ENCODE measurements at places on chromosomes 7 and 10.
A peak's percentile ranks its signal among the peaks of the same experiment; 100 is the strongest.

- no peaks in the 10 kb centered on the region for H3K27me3 ChIP-seq
- H3K4me1 ChIP-seq = no peaks in the 10 kb centered on the region
- H3K27ac ChIP-seq = no peak overlapping the region
- H3K36me3 ChIP-seq = no peaks in the 10 kb centered on the region
Measured at GRCh38 chr7:73387221-73387828, 46.3 kb upstream of the FZD9 start.

DNA sequence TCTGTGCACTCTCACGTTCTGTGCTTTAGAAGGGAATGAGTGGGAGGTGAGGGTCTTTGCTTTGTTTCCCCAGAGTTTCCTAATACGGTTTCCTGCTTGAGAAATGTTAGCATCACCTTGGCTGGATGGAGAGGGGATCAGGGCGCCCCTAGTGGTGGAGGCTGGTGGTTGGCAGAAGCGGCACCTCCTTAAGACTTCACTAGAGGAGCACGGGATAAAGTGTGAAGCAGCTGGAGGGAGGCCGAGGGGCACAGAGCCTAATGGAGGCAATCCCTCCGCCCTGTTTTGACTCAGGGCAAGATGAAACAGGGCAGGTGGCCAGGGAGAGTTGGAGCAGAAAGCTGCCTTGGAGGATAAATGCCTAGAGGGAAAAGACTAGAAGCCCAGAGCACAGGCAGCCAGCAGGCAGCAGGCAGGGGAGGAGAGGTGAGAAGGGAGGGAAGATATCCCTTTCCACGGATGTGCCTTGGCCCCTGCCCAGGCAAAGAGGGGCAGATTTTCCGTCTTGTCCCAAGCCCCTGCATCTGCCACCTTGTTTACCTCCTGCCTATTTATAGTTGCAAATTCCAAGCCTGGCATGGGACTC lies 56.0 kb upstream of the BTRC start:
- no peaks in the 10 kb centered on the region for H3K36me3 ChIP-seq
- H3K27ac ChIP-seq = no peak overlapping the region
- peak; percentile 63 for DNase-seq
- H3K4me3 ChIP-seq = no peak overlapping the region
- H3K4me1 ChIP-seq = no peaks in the 10 kb centered on the region

DNA sequence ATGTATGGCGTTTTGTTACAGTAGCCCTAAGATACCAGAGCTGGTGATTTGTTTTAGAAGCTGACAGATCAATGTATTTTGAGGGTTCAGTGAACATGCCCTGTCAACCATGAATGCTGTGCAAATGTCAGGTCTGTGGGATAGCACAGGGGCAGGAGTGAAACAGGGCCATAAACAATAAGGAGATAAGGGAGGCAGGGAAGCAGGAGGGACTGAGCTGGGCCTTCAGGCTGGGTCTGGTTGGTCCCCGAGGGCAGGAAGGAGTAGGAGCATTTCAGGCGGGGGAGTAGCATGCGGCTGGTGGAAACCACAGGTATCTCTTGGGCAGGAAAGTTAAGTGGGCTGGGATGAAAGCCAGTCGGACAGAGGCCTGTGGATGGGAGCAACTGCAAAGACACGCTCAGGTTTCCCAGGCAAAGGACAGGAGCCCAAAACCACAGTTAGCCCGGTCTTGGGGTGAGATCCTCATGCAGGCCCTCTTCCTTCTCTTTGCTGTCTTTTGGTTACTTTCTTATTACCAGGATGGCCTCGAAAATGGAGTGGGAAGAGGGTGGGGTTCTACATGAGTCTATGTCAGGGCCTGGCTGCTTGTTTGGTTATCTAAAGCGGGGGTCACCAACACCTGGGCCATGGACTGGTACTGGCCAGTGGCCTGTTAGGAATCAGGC lies 69.5 kb upstream of the SEPHS1 start:
- H3K36me3 ChIP-seq = no peaks in the 10 kb centered on the region
- H3K27me3 ChIP-seq = no peaks in the 10 kb centered on the region
- no peak for DNase-seq
- no peak overlapping the region for H3K4me3 ChIP-seq

DNA sequence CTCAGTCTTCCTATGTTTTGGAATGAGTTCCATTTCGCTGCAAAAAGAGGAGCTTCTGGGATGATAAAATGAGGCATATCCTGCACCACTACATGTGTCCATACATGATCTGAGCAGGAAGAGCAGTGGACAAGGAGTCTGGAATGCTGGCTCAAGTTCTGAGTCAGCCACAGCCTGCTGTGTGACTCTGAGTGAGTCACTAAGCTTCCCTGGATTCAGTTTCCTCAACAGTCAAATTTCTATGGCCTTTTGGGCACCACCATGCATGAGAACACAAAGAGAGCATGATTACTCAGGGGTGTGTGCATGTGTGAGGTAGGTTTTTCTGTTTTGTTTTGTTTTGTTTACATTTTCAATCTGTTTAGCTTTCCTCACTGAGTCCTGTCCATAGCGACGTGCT lies 254.6 kb downstream of the ANKRD30A start:
- DNase-seq = no peak
- no peaks in the 10 kb centered on the region for H3K4me1 ChIP-seq
- no peaks in the 10 kb centered on the region for H3K27me3 ChIP-seq
- no peak overlapping the region for H3K27ac ChIP-seq
- H3K4me3 ChIP-seq = no peak overlapping the region

DNA sequence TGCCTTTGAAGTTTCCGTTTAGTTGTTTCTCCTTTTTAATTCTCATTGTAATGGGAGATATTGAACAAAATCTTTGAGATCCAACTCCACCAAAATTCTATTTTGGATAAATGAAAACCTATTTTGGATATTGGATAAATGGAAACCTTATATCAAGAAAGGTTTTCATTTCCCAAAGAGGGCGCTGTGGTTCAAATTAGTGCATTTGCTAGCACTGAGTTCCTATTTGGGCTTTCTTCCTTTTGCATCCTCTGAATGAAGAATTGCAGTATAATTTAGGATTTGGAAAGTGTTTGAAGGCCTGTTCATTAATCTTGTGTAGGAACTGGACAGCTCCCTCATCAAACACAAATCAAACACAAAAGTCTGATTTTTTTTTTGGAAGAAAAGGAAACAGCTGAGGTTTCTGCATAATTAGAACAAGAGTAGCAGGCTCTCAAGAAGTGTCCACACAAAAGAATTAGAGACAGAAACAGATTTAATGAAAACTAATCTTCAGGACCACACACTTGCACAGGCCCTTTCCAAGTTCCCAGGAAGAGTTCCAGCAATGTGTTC lies 80.8 kb upstream of the KLF14 start:
- no peak overlapping the region for H3K4me3 ChIP-seq
- DNase-seq = peak; percentile 50
- no peaks in the 10 kb centered on the region for H3K36me3 ChIP-seq

DNA sequence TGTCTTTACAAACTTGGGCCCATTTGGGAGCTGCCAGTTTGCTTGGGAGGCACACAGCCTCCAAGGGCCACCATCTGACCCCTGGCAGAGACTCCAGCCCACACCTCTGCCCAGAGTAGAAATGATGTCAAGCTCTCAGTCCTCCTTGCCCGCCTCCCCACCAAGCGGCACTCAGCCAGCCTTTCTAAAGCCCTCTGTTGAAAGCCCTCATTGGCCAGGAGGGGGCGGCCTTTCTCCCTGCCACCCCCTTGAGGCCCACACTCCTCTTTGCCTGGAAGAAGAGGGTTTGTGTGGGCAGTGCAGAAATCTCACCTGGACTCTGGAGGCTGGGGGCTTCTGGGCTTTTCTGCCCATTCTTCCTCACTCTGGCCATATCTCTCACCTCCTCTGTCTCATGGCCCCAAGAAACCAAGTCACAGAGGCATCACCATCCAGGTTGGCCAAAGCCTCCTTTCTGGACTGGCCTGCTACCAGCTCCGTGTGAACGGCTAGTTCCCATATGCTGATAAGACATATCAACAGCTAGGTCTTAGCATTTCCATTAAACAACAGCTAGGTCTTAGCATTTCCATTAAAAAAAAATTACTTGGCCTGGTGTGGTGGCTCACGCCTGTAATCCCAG lies 36.1 kb downstream of the UBTD1 start:
- H3K4me3 ChIP-seq = no peak overlapping the region
- peak; percentile 44 for DNase-seq
- H3K36me3 ChIP-seq = no peaks in the 10 kb centered on the region
- no peaks in the 10 kb centered on the region for H3K4me1 ChIP-seq

DNA sequence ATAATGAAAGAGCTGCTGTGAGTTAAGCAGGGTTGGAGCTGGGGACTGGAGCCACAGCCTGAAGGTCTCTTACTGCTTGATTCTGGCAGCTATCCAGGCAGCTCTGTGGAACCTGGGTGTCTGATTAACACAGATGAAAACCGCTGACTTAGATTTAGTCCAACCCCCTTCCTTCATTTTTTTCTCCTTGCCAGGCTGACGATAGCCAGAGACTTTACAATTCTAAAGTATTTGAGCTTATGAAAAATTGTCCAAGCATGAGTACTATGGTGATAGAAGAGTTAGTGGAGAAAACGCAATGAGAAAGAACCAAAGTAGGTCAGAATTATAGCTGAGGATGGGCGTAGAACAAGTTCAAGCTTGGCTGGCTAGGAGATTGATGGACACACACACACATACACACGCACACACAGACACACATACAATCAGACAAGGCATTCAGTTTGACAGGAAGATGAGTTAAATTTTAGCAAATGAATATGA lies 13.5 kb upstream of the GPR85 start:
- H3K27me3 ChIP-seq = no peaks in the 10 kb centered on the region
- no peak overlapping the region for H3K4me3 ChIP-seq
- DNase-seq = peak; percentile 35
- no peak overlapping the region for H3K27ac ChIP-seq
- no peaks in the 10 kb centered on the region for H3K4me1 ChIP-seq
- H3K36me3 ChIP-seq = no peaks in the 10 kb centered on the region

GRCh38 chr7:78437118-78437517 lies 638.5 kb downstream of the PHTF2 start:
- no peak overlapping the region for H3K4me3 ChIP-seq
- H3K36me3 ChIP-seq = no peaks in the 10 kb centered on the region
- H3K27me3 ChIP-seq = no peaks in the 10 kb centered on the region
- no peak for DNase-seq

- no peak for DNase-seq
- no peak overlapping the region for H3K27ac ChIP-seq
- H3K4me1 ChIP-seq = peaks cover 13% of the 10 kb centered on the region
- H3K4me3 ChIP-seq = no peak overlapping the region
- peaks cover 5% of the 10 kb centered on the region for H3K36me3 ChIP-seq
Measured at GRCh38 chr10:11593612-11594011, 17.8 kb downstream of the USP6NL start.

DNA sequence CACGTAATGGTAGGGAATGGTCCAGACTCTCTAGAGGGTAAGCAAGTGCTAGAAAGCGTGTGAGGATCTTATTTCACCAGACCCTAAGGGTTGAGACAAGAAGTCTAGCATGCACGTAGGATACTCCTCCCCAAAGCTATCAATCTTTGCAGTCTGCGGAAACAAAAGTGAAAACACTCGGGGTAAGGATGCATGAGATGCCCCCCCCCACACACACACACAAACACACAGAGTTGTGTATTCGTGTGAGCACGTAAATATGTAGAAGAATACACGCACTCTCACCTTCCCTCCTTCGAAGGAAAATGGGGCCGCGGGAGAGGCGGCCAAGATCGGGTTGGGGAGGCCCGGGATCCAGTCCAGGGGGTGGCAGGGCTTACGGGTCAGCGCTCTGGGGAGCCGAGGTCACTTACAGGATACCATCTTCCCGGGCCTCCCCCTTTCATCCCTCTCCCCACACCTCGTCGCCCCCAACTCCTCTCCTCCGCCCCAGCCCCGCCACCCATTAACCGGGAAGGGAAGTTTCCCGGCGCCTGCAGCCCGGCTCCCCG lies 455 bp downstream of the CUL2 start:
- peak; percentile 76 for DNase-seq
- H3K36me3 ChIP-seq = no peaks in the 10 kb centered on the region
- peak overlapping the region; percentile 51 for H3K4me3 ChIP-seq
- H3K27me3 ChIP-seq = no peaks in the 10 kb centered on the region
- H3K4me1 ChIP-seq = peaks cover 14% of the 10 kb centered on the region
- H3K27ac ChIP-seq = peak overlapping the region; percentile 61

DNA sequence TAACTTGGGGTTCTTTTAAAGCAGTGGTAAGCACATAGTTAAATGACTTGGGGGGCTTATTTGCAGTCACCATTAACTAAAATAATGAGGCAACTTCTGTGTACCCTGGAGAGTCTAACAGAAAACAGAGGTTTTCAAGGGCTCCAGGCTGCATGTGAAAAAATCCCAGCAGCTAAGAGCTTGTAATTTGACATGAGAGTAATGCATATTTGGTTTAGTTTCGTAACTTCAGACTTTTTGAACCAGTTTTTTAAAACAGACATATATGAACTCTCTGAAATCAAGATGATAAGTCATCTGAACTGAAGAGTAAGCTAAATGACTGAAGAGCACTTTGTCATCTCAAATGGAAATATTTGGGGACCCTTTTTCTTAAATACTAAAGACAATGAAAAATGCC lies 40.2 kb upstream of the IFRD1 start:
- no peak overlapping the region for H3K27ac ChIP-seq
- no peaks in the 10 kb centered on the region for H3K36me3 ChIP-seq
- H3K4me1 ChIP-seq = no peaks in the 10 kb centered on the region
- no peaks in the 10 kb centered on the region for H3K27me3 ChIP-seq

DNA sequence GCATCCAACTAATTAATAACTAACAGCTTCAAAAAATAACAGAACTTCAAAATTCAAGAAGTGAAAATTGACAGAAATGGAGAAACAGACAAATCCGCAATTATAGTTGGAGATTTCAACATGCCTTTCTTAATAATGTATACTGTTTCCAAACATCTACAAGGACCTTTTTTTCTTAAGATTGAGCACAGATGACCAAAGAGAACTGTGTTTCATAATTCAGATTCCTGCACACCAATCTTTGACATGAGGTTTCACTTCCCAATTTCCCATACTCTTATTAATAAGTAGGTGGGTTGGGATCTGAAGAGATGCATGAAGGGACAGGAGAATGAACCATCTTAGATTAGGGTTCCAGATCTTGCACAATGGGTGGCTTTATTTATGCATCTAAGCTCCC lies 24.9 kb upstream of the GIMAP7 start:
- H3K4me1 ChIP-seq = peaks cover 4% of the 10 kb centered on the region
- H3K36me3 ChIP-seq = no peaks in the 10 kb centered on the region
- H3K27ac ChIP-seq = no peak overlapping the region
- no peak for DNase-seq

DNA sequence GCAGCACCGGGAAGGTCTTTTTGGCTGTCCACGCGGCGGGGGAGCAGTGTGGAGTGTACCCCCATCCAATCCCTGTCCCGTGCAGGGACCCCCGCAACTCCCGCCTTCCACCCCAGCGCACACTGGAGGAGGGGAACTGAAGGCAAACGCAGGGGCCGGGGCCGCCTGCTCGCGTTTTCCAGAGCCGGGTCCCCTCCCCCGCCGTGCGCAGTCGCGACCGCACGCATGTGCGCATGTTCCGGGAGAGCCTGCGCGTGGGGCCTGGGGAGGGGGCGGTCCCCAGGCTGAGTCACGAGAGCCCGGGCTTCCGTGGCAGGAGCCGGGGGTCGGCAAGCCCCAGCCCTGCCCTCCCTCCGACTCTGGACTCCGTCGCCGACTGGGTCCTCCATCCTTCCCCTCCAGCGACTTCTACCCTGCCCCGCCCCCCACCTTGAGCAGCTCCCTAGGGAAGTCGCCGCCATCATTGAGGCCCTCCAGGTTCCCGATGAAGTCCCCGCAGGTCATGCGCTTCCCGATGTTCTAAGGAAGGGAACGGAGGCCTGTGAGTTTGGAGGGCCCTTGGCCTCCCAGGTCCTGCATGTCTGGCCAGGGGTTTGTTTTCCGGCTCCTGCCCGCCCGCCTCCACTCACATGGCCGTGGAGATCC lies 8.0 kb downstream of the PSD start:
- no peaks in the 10 kb centered on the region for H3K27me3 ChIP-seq
- H3K27ac ChIP-seq = no peak overlapping the region
- no peaks in the 10 kb centered on the region for H3K36me3 ChIP-seq
- peak overlapping the region; percentile 77 for H3K4me3 ChIP-seq
- no peak for DNase-seq
